ENCODE measurements at places on chromosomes 2 and 18. TPM values are rescaled to one million over a fixed set of nuclear protein-coding genes. Genes with fewer than 3 reads are reported as not detected.

ALS2 gene
- total RNA-seq, result 26.2 TPM

DOCK10 gene
- 35.8 TPM for total RNA-seq

IL1RN gene
- total RNA-seq, result 41.7 TPM

CACNB4 gene
- total RNA-seq, result 15.3 TPM

- DNase-seq, result no peak
These were observed 45.6 kb downstream of the DIPK1C start for GRCh38 chr18:74411475-74411874.

- DNase-seq, result no peak
These were observed 457.2 kb upstream of the MEX3C start for GRCh38 chr18:51654488-51655326.

- no peak for DNase-seq
These were observed 43.4 kb downstream of the RAB31 start for GRCh38 chr18:9751371-9752031.

GRCh38 chr18:12589448-12589847, 68.5 kb downstream of the SPIRE1 start:
- DNase-seq, result no peak

DNA sequence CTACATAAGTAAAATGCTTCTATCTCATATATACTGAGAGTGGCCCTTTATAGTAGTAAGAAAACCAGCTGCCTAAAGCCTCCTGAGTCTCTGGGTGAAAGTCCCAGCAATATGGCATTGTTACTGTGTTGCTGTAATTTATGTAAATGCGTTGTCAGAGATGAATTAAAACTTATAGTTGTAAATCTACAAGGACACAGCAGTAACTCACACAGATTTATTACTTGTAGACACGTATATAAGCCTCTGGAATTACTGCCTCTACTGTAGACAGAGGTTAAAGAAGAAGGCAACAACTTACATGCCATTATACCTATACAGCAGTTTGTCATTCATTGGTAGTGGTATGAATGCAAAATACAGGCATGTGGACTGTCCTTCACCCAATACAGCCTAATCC, 169.1 kb upstream of the BOD1L2 start:
- no peak for DNase-seq

DNA sequence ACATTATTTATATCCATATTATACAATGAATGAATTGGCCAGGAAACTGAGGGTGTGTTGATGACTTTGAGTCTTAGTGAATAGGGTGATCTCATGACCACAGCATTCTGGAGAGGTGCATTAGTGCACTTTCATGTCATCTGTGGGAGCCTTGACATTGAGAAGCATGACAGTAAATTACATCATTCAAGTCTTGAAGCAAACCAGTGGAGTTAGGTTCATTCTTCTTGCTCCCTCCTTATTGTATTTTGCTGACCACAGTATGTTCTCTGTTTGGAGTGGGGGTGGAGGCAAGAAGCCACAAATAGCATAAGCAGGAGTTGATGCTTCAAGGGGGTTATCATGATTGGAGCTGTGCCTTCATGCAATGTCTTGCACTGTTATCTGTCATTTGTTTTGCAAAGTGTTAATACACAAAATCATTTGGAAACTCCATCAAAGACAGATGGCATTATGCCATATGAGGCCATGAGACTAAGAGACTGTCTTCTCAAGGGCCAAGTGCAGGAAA, 680.2 kb downstream of the NYAP2 start:
- no peak for DNase-seq

- DNase-seq, result no peak
These were observed 396.1 kb downstream of the TDRD15 start for GRCh38 chr2:21519821-21520220.

DNA sequence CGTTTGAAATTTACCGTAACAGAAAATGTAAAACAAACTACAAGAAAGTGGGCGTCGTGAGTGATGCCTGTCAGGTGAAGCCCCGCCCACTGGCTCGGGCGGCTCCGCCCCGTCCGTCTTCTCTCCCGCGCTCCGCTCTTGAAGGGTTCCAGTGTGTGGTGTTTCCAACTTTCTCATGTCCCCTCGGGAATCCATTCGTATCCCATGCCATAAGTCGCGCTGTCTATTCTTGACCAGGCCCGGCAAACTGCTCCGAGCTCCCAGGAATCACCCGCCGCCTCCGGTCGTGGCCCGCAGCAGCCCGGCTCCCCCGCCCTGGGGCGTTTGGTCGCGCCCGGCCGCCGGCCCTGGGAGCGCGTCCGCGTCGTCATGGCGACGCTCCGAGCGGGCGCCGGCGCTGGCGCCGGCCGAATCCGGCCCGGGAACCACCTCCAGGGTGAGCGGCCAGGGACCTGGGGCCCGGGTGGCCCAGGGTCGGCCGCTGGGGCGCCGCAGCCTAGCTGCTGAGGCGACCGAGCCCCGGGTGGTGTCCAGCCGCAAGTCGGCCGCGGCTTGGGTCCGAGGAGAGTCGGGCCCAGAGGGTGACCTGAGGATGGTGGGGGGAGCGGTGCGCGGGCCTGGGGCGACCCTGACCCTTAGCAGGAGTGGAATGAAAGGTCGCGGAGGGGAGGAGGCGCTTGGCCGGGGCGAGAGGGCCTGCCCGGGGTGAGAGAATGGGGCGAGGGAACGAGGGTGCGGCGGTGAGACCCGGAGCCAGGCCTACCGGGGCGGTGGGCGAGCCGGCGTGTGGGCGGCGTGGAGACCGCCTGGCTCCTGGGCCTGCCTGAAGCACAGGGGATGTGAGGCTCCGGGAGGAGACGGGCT, at the start of gene CFAP221:
Gene CFAP221, plus strand, starts transcription at position 375 of the 864 bp plus-strand sequence. CDS start 1,683 bp downstream, outside the sequence.
- DNase-seq, result peak; percentile 93

DNA sequence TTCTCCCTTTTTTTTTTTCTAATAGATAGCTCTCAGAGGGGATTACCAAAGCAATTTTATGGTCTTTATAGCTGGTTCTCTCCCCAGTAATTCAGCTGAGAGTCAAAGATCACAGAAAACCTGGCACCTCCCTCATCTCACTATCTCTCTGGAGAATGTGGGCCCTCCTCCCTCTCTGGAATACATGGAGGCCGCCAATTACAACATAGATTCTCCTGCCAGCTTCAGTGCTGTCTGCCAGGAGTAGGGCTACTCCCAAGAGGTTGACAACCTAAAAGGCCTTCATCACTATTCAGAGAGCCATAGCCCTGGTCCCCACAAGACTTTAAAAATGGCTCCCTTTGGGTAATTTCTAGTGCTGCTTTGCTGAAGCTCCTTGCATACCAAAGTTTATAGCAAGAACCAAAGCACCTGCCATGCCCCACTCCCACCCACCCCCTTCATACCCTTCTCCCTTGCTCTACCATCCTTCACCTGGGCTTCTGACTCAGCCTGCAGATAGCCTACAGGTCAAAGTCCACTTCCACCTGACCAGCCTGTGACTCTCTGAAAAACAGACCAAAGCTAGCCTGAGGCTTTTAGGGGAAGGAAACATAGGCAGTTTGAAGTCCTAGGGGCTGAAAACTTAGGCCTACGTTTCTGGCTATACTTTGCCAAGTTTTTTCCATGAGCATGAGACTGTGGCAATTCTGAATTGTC, 472.3 kb downstream of the TNS1 start:
- no peak for DNase-seq

GRCh38 chr18:62999392-62999791, 284.1 kb downstream of the PHLPP1 start:
- no peak for DNase-seq

- DNase-seq, result no peak
These were observed 15.8 kb downstream of the KYNU start for GRCh38 chr2:142893241-142893640.

DNA sequence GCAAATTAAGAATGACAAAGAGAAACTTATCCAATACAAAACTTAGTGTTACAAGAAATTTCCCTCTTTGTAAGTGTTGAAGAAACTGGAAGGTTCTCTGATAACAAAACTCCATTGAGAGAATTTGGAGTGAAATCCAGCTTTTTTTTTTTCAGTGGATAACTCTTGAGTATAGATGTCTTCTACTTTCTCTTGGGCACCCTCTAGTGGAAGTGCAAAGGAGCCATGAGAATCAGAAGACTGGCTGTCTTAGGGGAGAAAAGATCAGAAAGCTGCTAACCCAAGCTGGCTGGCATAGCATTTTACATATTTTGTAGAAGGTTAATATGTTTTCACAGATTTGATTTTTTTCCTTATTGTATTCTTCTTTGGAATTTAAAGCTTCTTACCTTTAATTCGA, 138.8 kb upstream of the SATB2 start:
- DNase-seq, result no peak

C2orf80 gene
- total RNA-seq, result not detected

DNA sequence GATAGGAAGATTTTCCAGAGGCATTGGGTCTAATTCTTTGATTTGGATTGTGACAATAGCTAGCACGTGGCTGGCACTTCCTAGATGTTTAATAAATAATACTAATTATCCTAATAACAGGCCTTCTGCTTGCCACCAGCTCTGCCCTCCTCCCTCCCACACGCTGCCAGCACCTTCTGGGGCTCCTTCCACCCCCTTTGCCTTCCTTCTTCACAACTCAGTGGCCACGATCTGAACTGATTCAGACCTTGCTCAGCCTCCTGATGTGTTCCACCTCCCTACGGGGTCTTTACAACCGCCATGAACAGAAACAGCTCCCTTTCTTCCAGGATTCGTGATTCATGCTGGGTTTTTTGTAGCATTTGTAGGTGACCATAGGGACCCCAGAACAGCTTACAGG, 310.3 kb upstream of the HS6ST1 start:
- DNase-seq, result no peak

Data from upper lobe of right lung (tissue), 1 donor.